ENCODE measurements at places on chromosomes 1 and 21. TPM values are rescaled to one million over a fixed set of nuclear protein-coding genes. Genes with fewer than 3 reads are reported as not detected.

BGLAP gene
- total RNA-seq, result 0.52 TPM

F13B gene
- total RNA-seq, result not detected

STMN1 gene
- 238 TPM for total RNA-seq

FCRL5 gene
- not detected for total RNA-seq

KCNE2 gene
- total RNA-seq, result not detected
